ENCODE measurements at places on chromosomes 4 and X.

GRCh38 chrX:148416931-148417330, 83.5 kb upstream of the AFF2 start:
- no peak for DNase-seq

- DNase-seq, result no peak
These were observed 31.4 kb upstream of the SOWAHD start for GRCh38 chrX:119726900-119727555.

DNA sequence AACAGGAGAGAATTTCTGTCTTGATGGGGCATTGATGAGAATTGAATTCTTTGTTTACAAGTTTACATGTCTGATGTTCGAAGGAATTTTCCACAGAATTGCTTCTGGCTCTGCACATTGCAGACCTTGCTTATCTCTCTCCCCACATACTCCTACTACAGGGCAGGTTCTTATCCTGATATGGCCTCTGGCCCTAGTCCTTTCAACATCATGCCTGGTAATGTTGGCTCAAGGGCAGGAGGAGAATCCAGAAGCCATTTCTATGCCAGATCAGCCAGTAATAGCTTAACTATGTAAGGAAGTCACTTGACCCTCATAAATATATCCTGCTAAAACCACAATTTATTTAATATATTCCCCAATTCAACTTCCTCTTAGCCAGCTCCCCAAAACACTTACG, 24.3 kb upstream of the TSPAN5 start:
- DNase-seq, result no peak

- no peak for DNase-seq
These were observed 195.0 kb upstream of the HS3ST1 start for GRCh38 chr4:11623726-11624037.

DNA sequence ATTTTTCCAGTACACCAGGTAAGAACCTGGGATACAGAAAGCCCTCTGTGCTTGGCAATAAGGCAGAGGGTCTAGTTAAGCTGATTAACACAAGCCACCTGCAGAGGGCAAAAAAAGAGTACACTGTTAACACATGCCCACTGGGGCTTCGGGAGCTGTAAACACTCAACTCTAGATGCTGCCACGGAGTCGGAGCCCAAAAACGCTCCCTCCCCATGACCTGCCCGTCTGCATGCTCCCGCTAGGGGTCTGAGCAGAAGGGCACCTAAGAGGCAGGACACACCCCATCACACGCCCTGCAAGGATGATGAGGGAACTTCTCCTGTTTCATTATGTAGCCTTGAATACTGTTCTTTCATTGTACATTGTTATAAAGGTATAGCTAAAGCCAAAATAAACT, 715.6 kb upstream of the AADAT start:
- peak; percentile 53 for DNase-seq

DNA sequence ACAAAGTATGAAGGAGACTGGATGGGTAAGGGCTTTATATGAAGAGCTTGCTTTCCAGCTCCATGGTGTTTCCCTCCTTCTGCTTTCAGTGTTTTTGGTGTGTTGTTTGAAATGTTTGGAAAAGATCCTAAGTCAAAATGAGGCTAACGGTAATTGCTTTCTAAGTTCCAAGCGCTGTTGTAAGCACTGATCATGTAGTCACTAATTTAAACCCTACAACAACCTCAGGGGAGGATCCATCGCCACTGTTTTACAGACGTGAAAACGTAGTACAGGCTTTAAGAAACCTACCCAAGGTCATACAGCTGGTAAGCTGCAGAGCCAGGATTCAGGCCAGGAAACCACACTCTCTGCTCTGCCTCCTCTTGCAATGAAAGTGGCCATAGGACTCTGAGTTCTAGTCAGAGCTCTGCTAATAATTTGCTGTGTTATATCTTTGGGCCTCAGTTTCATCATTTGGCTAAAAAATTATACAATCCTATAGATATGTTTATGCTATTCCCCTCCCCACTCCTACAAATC, 102.9 kb upstream of the PGRMC2 start:
- DNase-seq, result no peak

GRCh38 chrX:140664939-140665338, 44.6 kb upstream of the LINC00632 start:
- peak; percentile 27 for DNase-seq

- no peak for DNase-seq
These were observed 11.5 kb upstream of the RASSF6 start for GRCh38 chr4:73631565-73632226.

DNA sequence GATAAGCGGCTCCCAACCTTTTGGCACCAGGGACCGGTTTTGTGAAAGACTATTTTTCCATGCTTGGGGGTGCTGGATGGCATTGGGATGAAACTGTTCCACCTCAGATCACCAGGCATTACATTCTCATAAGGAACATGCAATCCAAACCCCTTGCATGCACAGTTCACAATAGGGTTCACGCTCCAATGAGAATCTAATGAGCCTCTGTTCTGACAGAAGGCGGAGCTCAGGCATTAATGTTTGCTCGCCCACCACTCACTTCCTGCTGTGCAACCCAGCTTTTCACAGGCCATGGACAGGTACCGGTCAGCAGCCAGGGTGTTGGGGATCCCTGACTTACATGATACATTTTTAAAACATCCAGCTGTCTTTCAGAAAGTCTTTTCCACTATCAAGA, 187.3 kb downstream of the SLC39A8 start:
- DNase-seq, result peak; percentile 2

- peak; percentile 46 for DNase-seq
These were observed 44.5 kb downstream of the FGFRL1 start for GRCh38 chr4:1055721-1056590.

- no peak for DNase-seq
These were observed 11.7 kb upstream of the GYG2 start for GRCh38 chrX:2817036-2817435.

GRCh38 chr4:5528031-5528436, 180.3 kb downstream of the EVC2 start:
- no peak for DNase-seq

DNA sequence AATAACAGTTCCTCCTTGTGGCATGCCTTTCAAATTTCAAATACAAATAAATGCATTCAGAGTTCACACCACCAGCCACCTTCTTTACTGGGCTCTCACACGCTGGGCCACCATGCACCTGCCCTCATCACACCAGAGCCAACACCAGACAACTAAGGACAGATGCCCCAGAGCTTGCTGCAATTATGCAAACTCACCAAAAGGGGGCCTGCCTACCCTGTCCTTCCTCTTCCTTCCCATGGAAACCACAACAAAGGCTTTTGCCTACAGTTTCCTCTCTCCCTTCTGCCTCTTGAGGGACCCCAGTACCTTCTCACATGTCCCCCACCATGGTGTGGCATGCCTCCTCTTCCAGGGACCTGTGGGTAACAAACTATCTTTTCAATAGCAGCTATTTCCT, 1333.9 kb upstream of the TENM3 start:
- DNase-seq, result peak; percentile 58

DNA sequence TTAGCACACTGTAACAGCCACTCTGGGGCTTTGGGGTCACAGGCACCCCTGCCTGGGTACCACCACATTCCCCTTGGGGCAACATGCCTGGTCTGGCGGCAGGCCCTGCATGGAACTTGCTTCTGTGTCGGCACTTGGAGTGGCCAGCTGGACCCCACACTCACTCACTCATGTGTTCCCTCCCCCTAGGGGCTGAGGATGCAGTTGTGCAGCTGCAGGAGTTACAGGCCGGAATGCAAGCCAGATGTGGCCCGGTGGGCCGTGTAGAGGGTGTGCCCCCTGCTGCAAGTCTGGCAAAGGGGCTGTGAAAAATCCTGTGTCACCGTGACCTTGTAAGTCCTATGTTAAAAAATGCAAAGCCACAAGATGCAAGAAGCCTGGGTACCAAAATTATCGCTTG, 34.2 kb downstream of the ATXN3L start:
- DNase-seq, result no peak

DNA sequence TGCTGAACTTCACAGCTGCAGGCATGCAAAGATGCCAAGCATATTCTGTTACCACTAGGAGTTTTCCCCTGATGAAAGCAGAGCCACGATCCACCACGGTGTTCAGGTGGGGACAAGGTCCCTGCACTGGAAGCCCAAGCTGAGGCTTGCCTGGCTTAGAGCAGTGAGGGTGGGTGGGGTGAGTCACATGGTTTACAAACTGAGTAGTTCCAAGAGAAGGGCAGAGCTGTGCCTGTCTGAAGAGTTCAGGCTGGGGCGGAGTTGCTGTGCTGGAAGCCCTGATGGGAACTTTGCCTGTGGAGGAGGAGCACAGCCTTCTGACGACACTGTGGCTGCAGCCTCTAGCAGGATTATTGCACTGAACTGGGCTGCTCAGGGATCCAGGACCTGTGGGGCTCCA, 45.5 kb downstream of the FAM9B start:
- DNase-seq, result no peak

GRCh38 chr4:54289316-54289715, 60.2 kb downstream of the PDGFRA start:
- DNase-seq, result no peak

- DNase-seq, result no peak
These were observed 388.9 kb downstream of the SPRY1 start for GRCh38 chr4:123785538-123785937.

GRCh38 chr4:171793723-171794122, 19.5 kb upstream of the GALNTL6 start:
- DNase-seq, result no peak

GRCh38 chr4:107837776-107838618, 13.3 kb downstream of the SGMS2 start:
- DNase-seq, result no peak

GRCh38 chr4:10442976-10443375, 14.2 kb downstream of the ZNF518B start:
- DNase-seq, result no peak

GRCh38 chr4:173246719-173247118, 78.1 kb downstream of the GALNT7 start:
- DNase-seq, result peak; percentile 88

- DNase-seq, result no peak
These were observed 450.1 kb upstream of the TENM3 start for GRCh38 chr4:181793096-181793495.

- no peak for DNase-seq
These were observed 26.0 kb downstream of the SMAD1 start for GRCh38 chr4:145507636-145508035.

GRCh38 chr4:81465406-81466340, 6.0 kb downstream of the RASGEF1B start:
- DNase-seq, result peak; percentile 72

DNA sequence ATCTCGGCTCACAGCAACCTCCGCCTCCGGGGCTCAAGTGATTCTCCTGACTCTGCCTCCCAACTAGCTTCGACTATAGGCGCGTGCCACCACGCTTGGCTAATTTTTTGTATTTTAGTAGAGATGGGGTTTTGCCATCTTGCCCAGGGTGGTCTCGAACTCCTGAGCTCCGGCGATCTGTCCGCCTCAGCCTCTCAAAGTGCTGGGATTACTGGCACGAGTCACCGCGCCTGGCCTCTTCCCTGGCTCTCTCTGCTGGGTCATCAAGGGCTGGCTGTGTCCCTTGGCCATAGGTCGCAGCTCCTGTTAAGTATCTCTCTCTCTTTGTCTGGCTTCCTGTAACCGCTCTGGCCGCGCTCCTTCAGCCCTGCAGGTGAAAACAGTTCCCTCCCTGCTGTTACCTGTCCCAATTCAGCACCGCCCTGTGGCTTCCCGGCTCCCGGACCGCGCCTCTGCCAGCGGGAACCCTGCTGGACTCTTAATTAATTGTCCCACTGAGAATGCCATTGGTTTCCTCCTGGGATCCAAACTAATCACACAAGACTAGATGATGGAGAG, 1.3 kb upstream of the RGS12 start:
- DNase-seq, result no peak

DNA sequence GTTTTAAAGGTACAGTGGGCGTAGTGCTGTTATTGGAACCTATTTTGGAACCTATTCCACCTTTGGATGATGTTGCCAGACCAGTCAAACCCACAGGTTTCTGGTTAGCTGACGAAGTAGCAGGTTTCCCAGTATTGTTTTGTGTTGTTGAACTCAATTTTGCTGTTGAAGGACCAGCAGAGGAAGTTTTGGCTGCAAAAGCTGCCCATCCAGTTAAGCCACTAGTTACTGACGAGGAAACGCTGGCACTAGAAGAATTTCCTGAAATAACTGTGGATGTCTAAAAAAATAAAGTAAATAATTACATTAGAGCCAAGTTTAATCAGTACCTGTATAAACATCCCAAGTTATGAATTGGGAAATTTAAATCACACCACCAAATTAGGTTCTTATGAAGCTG, 25.5 kb downstream of the INTS12 start:
- DNase-seq, result no peak

DNA sequence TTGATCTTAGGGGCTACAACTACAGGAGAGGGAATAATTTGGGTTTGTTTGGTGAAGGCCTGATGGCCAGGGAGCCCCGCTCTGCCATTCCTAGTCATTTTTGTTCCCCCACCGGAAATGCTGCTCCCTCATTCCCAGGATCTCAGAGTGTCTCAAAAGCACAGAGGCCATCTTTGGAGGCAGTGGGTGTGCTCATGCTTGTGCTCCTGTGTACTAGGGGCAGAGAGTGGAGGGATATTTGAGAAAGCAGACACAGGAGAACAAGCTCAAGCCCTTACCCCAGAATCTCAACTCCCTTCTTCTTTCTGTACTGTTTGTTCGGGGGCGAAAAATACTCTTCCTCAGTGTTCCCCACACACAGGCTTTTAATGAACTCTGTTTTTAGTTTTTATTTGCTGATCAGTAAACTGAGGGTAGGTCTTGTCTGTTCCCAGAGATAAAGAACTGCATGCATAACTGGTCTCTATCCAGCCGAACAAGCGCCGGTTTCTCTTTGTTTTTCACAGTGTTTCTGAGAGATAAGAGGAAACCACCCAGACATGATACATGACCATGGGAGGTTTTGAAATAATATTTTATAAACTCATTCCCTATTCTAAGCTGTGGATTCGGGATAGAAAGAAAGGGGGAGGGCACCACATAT, 32.9 kb upstream of the XK start:
- DNase-seq, result no peak

- DNase-seq, result no peak
These were observed 72.0 kb upstream of the MSX1 start for GRCh38 chr4:4787421-4787820.

DNA sequence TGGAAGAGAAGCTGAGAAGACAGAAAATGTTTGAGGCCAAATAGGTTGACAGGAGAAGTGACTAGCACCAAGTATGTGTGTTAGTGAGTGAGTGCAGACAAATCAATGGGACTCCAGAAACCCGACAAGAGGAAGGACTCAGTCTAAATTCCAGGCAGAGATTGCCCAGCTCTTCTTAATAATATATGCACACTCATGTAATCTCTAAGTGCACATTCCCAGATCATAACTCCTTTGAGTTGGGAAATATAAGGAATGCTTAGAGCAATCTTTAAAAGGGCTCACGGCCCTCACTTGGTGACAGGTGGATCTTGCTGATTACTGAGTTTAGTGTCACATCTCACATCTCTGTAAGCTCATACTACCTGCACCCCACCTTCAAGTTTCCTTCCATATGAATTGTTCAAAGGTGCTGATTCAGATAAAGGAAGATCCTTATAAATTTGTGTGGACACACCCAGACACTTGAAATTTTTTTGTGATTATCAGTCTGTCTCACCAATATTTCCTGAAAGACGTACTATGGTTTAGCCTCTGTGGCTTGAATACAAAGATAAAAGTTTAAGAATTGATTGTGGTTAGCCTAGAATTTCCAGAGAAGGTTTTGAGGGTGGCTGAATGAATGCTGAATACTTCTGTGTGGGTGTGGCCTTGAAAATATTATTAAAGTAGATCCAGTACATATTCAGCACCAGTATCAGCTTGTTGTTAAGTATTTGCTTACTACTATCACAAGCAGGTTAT, 205.1 kb upstream of the UGT8 start:
- DNase-seq, result no peak

GRCh38 chr4:139770361-139770760, 104.7 kb downstream of the MGST2 start:
- no peak for DNase-seq

GRCh38 chrX:56757327-56757726, 28.3 kb downstream of the NBDY start:
- no peak for DNase-seq

GRCh38 chr4:144547678-144548298, 98.2 kb upstream of the HHIP start:
- DNase-seq, result no peak
